Esophagus squamous epithelium (tissue), 5 donors: ENCODE measurements at places on chromosomes 11 and 22.

DNA sequence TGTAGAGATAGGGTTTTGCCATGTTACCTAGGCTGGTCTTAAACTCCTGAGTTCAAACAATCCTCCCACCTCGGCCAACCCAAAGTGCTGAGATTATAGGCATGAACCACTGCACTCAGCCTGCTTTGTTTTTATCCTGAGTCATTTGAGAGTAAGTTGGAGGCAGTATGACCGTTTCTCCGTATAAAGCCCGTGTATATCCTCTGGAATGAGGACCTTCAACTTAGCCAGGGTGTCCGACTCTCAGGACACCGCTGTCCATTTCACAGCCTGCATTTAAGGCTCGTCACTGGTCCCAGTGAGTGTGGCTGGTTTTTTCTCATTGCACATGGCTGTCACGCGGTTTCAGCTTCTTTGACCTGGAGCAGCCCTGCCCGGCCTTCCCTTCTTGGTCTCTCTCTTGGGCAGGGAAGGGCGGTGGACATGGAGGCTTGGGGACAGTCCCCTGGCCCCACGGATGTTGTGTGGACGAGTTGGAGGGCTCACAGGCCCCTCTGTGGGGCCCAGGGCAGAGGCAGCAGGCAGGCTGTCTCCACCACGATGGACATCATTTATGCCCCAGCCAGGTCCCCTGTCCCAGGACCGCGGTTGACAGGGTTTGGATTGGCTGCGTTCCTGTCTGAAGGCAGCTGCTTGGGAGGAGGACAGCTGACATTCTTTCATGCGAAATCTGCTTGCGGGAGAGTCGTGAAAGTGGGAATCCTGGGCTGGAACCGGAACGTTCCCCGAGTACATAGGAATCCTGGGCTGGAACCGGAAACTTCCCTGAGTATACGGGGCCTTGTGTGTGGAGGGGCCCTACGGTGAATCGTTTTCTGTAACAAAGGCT, 93.3 kb downstream of the KCNQ1 start:
- DNase-seq, result no peak

GRCh38 chr11:82719361-82720105, 14.1 kb downstream of the FAM181B start:
- no peak for DNase-seq

DNA sequence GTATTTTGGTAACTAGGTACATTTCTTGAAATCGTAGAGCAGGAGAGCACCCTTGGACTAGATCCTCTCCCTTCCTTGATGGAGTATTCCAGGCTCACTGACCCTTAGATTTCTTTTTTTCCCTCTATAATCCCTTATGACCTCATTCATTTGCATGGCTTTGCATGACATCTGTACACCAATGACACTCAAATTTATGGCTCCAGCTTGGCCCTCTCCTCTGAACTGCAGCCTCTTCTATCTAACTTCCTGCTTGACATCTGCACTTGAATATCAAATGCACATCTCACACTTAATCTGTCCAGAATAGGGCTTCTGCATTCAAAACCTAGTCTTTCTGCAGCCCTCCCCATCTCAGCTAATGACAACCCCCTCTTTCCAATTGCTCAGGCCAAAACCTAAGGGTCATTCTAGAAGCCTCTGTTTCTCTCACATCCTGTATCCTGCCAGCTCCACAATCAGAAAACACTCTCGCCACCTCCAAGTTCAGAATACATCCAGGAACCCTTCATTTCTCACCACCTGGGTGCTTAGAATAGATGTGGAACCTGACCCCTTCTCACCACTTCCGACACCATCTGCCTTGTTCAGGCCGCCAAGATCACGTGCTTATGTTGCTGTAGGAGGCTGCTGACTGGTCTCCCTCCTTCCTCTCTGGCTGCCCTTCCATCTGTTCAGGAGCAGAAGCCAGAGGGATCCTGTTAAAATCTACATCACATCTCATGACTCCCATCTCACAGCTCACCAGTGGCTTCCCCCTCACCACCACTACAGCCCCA, 138.9 kb upstream of the MTNR1B start:
- DNase-seq, result no peak

- DNase-seq, result no peak
These were observed 1446.4 kb downstream of the TBC1D22A start for GRCh38 chr22:48208894-48209293.
